ENCODE measurements at places on chromosomes 11 and 22.

DNA sequence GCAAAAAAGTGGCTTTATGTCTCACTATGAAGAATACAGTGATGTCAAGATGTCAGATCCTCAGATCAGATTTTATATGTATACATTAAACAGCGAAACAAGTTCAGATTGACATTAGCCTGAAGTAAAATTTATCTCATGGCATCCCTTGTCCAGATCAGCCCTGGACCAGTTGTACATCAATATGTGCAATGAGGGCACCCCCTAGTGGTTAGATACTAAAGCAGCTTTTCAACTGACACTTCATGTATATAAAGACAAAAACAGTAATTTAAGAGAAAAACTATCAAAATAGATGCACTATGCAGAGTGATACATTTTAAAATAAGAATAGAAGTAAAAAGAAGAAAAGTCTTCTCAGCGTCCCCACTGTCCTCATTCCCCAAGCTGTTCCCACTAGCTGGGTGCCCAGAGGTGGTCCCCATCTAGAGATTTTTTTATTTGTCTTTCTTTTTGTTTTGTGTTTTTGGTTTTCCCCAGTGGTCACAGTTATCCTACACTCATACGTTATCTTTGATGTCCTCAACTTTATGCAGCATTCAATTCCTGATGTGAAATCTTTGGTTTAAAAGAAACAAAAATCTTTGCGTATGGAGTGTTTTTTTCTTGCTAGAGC lies 2193.4 kb upstream of the RAG2 start:
- DNase-seq = no peak

DNA sequence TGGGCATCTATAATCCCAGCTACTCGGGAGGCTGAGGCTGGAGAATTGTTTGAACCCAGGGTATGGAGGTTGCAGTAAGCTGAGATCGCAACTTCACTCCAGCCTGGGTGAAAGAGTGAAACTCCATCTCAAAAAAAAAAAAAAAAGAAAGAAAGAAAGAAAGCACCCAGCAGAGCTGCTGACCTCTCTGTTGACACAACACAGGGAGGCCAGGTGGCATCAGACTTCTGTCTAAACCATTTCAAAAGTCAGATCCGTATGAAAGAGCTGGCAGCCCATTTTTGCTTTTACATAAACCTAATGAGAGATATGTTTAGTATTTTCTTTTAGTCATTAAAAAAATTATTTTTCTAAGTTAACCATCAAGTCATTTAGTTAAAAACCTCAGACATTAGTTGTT lies 64.4 kb upstream of the RRM1 start:
- no peak for DNase-seq

DNA sequence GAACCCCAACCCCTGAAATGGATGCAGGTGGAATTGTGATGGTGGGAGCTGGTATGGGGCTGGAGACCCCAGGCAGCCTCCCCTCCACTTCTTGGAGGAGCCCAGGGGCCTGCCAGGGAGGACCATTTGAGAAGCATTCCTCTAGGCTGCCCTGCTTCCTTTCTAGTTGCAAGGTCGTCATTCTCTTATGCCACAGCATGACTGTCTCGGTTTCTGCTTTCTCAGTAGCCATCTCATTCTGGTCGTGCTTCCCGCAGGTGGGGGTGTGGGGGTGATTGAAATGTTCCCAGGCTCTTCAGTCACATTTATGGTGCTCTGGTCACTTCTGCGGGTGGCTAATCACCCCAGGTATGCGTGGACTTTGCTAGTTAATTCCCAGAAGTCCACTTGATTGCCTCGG lies 223.7 kb upstream of the TBCEL start:
- no peak for DNase-seq

GRCh38 chr11:15095736-15096228 lies 18.9 kb upstream of the INSC start:
- DNase-seq = no peak

- DNase-seq = no peak
These were observed 5.2 kb downstream of the TEAD1 start for GRCh38 chr11:12679471-12679870.

- peak; percentile 45 for DNase-seq
These were observed 52.5 kb upstream of the CLDN5 start for GRCh38 chr22:19576460-19577421.

DNA sequence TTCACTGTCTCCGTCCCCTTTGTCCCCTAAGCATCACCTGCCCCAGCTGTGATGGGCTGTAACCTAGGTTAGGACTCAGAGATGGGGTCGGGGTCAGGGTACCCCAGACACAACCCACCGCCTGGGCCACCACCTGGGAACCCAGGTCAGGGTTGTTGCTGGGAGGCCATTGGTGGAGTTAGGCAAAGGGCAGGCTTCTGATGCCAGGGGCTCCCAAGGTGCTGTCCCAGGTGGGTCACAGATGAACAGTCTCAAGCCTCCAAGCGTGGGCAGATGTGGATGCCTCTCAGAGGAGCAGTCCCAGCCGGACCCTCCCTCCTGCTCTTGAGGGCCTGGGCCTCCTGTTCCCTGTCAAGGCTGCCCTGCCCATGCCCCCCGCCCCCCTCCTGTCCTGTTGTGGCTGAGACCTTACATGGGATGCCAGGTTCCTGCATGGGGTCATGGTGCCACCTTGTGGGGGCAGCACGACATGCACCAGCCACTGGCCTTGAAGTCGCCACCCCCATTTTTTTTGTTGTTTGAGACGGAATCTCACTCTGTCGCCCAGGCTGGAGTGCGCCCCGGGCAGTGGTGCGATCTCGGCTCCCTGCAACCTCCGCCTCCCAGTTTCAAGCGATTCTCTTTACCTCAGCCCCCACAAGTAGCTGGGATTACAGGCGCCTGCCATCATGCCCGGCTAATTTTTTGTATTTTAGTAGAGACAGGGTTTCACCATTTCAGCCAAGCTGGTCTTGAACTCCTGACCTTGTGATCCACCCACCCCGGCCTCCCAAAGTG lies 12.1 kb downstream of the GATD1 start:
- no peak for DNase-seq

DNA sequence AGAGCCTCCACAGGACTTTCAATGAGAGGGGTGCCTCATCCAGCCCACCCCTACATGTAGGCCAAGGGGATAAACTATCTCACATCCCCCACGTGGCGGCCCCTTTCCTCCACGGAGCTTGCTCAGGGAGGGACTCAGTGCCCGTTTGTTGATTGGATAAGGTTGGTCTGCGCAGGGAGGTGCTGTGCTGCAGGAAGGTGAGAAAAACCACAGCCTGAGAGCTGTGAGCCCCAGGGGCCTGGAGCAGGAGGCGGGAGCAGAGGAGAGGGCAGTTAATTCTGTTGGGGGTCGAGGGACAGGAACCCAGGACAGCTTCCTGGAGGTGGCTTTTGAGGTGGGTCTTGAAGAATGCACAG lies 31.9 kb upstream of the ATXN10 start:
- DNase-seq = no peak

DNA sequence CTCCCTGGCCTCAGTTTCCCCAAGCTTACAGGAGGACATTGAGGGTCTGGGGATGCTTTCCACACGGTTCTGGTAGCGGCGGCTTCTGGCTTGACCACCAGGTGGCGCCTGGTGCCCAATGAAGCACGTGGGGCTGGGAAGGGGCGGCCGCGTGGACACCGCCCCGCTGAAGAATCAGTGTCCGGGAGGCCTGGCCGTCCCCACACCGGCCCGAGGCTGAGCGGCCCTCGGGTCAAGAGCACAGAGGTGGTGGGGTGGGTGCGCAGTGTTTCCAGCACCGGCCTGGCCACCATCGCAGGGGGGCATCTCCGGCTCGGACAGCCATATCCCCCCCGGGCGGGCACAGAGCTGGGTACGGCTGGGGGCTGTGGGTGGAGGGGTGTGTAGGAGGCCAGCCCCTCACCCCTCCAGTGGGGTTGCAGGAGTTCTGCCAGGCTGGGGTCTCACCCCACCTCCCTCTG lies 27.8 kb upstream of the PPARA start:
- peak; percentile 74 for DNase-seq

GRCh38 chr11:69926376-69927050 lies 107.3 kb upstream of the FGF3 start:
- DNase-seq = no peak

- DNase-seq = no peak
These were observed 394 bp downstream of the KIAA1671 start for GRCh38 chr22:24952837-24953383.

GRCh38 chr22:37746366-37747079 lies 49.7 kb downstream of the TRIOBP start:
- DNase-seq = no peak

Measured in stimulated activated CD4-positive, alpha-beta T cell treated with anti-CD3 and anti-CD28 coated beads, TNF-alpha, amount 100 ng/mL, for 24 hours (primary cell).